ENCODE measurements at places on chromosomes 3 and 15.
A peak's percentile ranks its signal among the peaks of the same experiment; 100 is the strongest.

GRCh38 chr3:162780313-162780712 lies 1283.7 kb downstream of the OTOL1 start:
- H3K27me3 ChIP-seq = no peaks in the 10 kb centered on the region
- H3K36me3 ChIP-seq = no peaks in the 10 kb centered on the region
- H3K4me1 ChIP-seq = no peaks in the 10 kb centered on the region
- DNase-seq = no peak
- no peak overlapping the region for H3K4me3 ChIP-seq

GRCh38 chr3:74469713-74470112 lies 144.7 kb downstream of the CNTN3 start:
- no peaks in the 10 kb centered on the region for H3K4me1 ChIP-seq
- DNase-seq = no peak
- H3K27me3 ChIP-seq = no peaks in the 10 kb centered on the region
- no peak overlapping the region for H3K4me3 ChIP-seq
- no peak overlapping the region for H3K27ac ChIP-seq

GRCh38 chr3:5162102-5162501 lies 25.4 kb upstream of the EDEM1 start:
- no peaks in the 10 kb centered on the region for H3K27me3 ChIP-seq
- H3K36me3 ChIP-seq = no peaks in the 10 kb centered on the region
- peak overlapping the region; percentile 49 for H3K27ac ChIP-seq

DNA sequence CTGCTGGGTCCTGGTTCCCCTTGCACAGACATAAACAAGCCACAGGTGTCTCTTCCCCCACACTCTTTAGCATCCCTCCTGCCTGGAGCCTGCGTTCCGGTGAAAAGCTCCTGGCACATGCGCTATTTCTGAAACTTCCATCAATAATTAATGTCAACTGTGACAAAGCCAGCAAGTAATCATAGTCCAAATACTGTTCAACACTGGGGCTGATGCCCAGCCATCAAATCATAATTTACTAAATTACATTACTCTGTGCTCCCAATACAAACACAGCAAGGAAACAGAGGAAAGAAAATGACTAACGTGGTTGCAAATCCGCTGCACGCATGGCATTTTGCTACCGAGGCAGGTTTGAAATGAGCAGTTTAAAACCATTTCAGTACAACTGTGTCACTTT lies 294.7 kb downstream of the ERC2 start:
- H3K36me3 ChIP-seq = no peaks in the 10 kb centered on the region
- no peak for DNase-seq
- no peaks in the 10 kb centered on the region for H3K4me1 ChIP-seq
- H3K4me3 ChIP-seq = no peak overlapping the region
- H3K27ac ChIP-seq = no peak overlapping the region

DNA sequence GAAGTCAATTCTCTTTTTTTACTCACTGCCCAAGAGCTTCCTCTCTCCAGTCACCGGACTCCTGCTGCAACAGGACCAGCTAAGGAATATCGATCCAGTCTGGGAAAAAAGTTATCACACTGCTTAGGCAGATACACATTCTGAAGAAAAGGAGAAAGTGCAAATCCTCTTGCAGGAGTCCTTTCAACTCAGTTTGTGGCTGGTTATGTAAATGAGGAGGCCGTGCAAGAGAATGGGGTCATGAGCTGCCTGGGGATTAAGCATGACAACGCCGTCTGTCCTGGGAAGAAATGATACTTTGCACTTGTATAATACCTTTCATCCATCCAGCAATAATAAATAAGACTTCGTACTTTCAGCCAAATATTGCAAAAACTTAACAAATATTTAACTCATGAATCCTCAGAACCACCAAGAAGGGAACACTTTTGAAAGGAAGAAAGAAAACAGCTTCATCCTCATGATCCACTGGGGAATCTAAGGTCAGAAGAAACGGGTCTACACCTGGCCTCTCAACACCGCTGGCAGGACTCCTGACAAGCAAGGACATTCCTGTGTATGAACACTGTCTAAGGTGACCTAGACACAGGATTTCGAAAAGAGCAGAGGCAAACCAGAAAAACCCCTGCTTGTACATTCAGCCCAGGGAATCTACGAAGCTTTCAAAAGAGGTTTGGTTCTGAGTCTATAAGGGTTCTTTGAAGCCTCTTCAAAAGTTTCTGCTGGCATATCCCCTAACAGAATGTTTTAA lies 13.1 kb upstream of the WWTR1 start:
- H3K27me3 ChIP-seq = no peaks in the 10 kb centered on the region
- no peak for DNase-seq
- no peaks in the 10 kb centered on the region for H3K4me1 ChIP-seq
- no peak overlapping the region for H3K4me3 ChIP-seq
- H3K27ac ChIP-seq = no peak overlapping the region

DNA sequence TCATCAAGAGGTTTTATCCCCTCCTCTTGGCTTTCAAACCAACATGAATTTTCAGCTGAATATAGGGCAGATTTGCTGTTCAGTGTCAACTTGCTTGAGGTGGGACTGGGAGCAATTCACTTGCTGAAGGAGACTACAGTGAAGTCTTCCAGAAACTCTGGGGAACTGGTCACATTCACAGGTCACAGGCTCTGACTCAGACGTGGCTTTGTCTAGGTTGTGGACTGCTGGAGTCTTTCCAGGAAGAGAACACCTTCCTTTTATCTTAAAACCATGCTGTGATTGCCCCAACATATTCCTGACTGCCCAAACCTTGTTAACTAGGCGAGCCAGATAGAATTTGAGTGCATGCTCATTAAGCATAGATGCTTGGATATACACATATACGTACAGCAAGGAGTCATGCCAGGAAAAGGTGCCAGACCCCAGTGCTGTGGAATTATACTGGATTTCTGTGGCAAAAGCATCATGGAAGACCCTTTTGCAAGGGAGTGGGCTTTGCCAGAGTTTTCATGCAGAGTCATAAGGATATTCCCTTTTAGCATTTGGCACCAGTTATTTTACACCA lies 399.1 kb upstream of the TBL1XR1 start:
- peak overlapping the region; percentile 28 for H3K27ac ChIP-seq
- DNase-seq = no peak
- H3K4me3 ChIP-seq = no peak overlapping the region
- H3K27me3 ChIP-seq = no peaks in the 10 kb centered on the region
- peaks cover 32% of the 10 kb centered on the region for H3K4me1 ChIP-seq
- no peaks in the 10 kb centered on the region for H3K36me3 ChIP-seq

DNA sequence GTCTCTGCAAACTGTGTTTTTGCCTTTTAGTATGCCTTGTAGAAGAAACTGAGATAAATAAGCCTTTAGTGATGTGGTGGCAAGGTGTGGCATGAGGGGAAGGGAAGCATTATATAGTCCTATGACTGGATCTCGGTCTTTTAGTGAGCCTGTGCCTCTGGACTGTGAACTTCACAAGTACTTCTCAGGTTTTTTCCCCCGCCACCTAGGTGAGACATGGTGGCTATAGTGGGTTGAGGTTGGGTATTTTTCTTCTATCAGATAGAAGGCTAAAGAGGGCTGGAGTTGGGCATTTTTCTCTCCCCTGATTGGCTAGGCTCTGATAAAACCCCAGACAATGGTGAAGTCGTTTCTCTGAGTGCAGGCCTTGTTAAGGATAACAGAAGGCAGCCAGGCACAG lies 38.7 kb upstream of the ZFAND6 start:
- no peak for DNase-seq
- no peaks in the 10 kb centered on the region for H3K36me3 ChIP-seq
- H3K27me3 ChIP-seq = no peaks in the 10 kb centered on the region

- no peak overlapping the region for H3K4me3 ChIP-seq
- peaks cover 91% of the 10 kb centered on the region for H3K27me3 ChIP-seq
- H3K4me1 ChIP-seq = peaks cover 13% of the 10 kb centered on the region
- no peaks in the 10 kb centered on the region for H3K36me3 ChIP-seq
Measured at GRCh38 chr15:67828278-67828968, 3.1 kb downstream of the SKOR1 start.

- DNase-seq = no peak
- H3K4me1 ChIP-seq = no peaks in the 10 kb centered on the region
- no peak overlapping the region for H3K27ac ChIP-seq
- no peaks in the 10 kb centered on the region for H3K27me3 ChIP-seq
- H3K36me3 ChIP-seq = no peaks in the 10 kb centered on the region
Measured at GRCh38 chr3:153906366-153906765, 214.8 kb upstream of the ARHGEF26 start.

- DNase-seq = no peak
- H3K4me3 ChIP-seq = no peak overlapping the region
- H3K27ac ChIP-seq = no peak overlapping the region
Measured at GRCh38 chr3:174700736-174701135, 158.4 kb upstream of the NAALADL2 start.

- H3K4me3 ChIP-seq = no peak overlapping the region
- peaks cover 4% of the 10 kb centered on the region for H3K4me1 ChIP-seq
- no peaks in the 10 kb centered on the region for H3K36me3 ChIP-seq
- H3K27ac ChIP-seq = no peak overlapping the region
Measured at GRCh38 chr3:12265508-12265907, 23.4 kb upstream of the PPARG start.

DNA sequence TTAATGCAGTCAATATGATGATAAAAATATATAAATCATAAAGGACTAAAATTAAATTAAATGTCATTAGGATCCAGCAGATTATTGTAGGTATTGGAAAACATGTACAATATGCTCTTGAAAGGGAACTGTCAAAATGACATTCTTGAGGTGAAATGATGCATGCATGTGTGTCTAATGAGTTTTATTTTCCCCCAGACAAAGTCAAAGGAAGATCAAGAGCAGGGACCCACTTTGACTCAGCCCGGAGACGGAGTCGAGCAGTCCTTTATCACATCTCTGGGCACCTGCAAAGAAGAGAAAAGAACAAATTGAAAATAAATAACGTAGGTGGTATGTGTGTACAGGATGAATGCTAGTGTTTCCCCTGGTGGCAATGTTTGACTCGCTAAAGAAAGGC lies 194.1 kb downstream of the KCNH8 start:
- H3K27me3 ChIP-seq = no peaks in the 10 kb centered on the region
- no peak overlapping the region for H3K27ac ChIP-seq
- H3K4me1 ChIP-seq = no peaks in the 10 kb centered on the region
- no peaks in the 10 kb centered on the region for H3K36me3 ChIP-seq

DNA sequence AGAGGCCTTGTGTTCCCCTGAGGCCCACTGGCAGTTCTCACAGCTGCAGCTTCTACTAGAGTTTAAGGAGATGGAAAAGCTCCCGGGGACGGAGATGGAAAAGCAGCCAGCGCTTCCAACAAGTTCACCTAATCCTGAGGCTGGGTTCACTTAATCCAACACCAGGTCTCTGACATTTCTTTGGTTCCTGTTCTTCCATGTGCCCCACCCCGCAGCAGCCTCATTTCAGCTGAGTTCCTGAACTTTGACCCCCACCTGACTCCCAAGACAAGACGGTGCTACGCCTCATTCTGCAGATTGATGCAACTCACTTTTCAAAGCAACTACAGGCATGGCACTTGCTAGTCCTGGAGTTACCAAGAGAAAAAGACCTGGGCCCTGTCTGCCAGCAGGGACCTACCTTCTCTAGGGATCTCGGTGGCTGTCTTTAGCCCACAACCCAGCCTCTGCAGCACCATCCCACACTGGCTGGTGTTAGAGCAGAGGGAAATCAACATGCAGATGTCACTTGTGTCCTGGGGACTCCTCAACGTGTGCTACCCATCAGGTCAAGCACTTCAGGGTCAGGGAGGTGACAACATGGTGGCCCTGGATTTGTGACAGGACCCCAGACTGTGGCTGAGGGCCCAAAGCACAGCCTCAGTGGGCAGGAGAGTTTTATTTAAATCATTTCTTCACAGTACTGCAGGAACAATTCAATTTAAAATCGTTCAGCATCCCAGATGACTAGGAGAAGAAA lies 406.1 kb downstream of the VPS13C start:
- no peaks in the 10 kb centered on the region for H3K27me3 ChIP-seq
- DNase-seq = peak; percentile 49
- no peaks in the 10 kb centered on the region for H3K36me3 ChIP-seq
- peak overlapping the region; percentile 74 for H3K27ac ChIP-seq
- peaks cover 5% of the 10 kb centered on the region for H3K4me1 ChIP-seq

DNA sequence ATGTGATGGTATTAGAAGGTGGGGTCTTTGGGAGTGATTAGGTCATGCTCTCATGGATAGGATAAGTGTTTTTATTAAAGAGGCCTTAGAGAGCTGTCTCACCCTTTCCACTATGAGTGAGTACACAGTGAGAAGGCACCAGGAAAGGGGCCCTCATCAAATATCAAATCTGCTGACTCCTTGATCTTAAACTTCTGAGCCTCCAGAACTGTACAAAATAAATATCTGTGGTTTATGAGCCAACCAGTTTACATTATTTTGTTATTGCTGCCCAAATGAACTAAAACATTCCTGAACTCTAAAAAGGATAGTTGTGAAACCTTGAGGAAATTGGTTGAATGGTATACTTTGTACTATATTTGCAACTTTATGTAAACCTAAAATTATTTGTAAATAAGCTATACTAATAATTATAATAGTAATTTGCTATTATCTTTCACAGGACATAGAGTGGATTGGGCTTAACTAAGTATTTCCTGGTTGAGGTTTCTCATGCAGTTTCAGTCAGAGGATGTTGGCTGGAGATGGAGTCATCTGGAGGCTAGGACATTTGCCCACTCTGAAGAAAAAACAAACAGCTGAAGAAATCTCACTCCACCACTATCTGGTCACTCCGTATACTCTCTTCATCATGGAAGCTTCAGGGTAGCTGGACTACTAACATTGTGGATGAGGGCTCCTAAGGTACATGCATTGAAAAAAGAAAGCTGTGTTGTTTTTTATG lies 1068.6 kb upstream of the CADM2 start:
- no peaks in the 10 kb centered on the region for H3K36me3 ChIP-seq
- peaks cover 4% of the 10 kb centered on the region for H3K4me1 ChIP-seq
- no peak overlapping the region for H3K27ac ChIP-seq
- H3K4me3 ChIP-seq = no peak overlapping the region
- DNase-seq = no peak

DNA sequence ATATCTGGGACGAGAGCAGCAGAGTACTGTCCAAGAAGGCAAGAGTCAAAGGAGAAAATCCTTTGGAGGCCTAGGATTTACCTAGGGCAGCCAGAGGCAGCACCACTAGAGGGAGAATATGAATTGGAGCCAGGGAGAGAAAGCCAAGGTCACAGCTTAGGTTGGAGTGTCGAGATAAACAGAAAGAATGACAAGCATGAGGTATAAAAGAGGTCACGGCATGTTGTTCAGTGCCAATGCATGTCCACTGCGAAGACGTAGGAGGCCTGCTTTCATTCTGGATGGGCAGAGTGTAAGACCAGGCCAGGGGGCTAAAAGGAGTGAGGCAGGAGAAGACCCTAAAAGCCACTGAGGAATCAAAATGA lies 47.2 kb downstream of the THBS1 start:
- no peak for DNase-seq
- peaks cover 37% of the 10 kb centered on the region for H3K4me1 ChIP-seq
- H3K27me3 ChIP-seq = no peaks in the 10 kb centered on the region
- no peak overlapping the region for H3K4me3 ChIP-seq

- H3K36me3 ChIP-seq = peaks cover 18% of the 10 kb centered on the region
- H3K4me1 ChIP-seq = peaks cover 8% of the 10 kb centered on the region
- H3K4me3 ChIP-seq = peak within 1 kb of the TSS; percentile 35
- H3K27me3 ChIP-seq = no peaks in the 10 kb centered on the region
- H3K27ac ChIP-seq = peak within 1 kb of the TSS; percentile 58
Measured at GRCh38 chr3:121660356-121661171, at the start of gene HCLS1. TSS of gene HCLS1 (minus strand) at chr3:121660903. CDS start at chr3:121658347, 2,556 bp downstream.

GRCh38 chr3:173395073-173395411 lies 2.5 kb upstream of the NLGN1 start:
- peak overlapping the region; percentile 93 for H3K4me3 ChIP-seq
- H3K36me3 ChIP-seq = no peaks in the 10 kb centered on the region
- H3K27me3 ChIP-seq = peaks cover 26% of the 10 kb centered on the region

GRCh38 chr3:141928631-141929270 lies 52.3 kb downstream of the ATP1B3 start:
- no peak overlapping the region for H3K27ac ChIP-seq
- no peak overlapping the region for H3K4me3 ChIP-seq
- H3K27me3 ChIP-seq = no peaks in the 10 kb centered on the region
- no peaks in the 10 kb centered on the region for H3K4me1 ChIP-seq
